Inflammatory macrophage treated with lipopolysaccharide for 4 hours (primary cell): ENCODE measurements at places on chromosomes 13 and 19.

GRCh38 chr13:84570831-84571230, 688.6 kb upstream of the SLITRK1 start:
- no peak for DNase-seq

- no peak for DNase-seq
These were observed 606.0 kb downstream of the EFNB2 start for GRCh38 chr13:105929505-105929904.

- DNase-seq: peak; percentile 12
These were observed 565.1 kb downstream of the LIG4 start for GRCh38 chr13:107650081-107650701.

DNA sequence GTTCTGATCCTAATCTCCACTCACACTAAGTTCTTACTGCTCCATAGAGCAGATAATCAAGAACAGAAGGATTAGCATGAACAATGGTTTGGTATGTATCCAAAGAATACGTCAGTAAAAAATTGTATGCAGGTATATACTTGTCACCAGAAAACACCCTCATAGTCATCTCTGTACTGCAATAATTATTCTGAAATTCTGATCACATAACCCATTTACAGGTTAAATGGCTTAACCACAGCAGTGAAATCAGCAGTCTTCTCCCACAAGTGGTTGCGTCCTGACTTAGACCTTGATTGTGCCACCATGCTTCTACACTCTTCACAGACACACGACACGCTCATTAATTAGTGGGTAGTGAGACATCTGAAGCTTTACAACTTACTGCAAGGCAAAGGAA, 50.9 kb downstream of the LNX2 start:
- DNase-seq: no peak

GRCh38 chr13:53201454-53202225, 173.0 kb downstream of the OLFM4 start:
- DNase-seq: no peak

DNA sequence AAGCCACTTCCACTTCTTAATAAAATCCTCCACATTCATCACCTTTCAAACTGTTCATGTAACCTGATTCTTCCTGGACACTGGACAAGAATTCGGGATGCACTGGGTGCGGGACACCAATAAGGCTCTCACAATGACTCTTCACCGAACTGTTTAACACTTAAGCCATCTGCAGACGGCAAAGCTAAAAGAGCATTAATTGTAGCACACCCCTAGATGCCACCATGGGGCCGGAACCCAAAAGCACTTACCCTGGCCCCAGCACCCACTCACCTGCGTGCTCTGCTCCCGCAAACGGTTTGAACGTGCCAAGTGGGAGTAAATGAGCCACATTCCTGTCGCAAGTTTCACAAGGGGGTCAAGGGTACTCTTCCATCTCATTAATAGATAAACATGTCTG, 254.3 kb upstream of the PRR20A start:
- DNase-seq: no peak

DNA sequence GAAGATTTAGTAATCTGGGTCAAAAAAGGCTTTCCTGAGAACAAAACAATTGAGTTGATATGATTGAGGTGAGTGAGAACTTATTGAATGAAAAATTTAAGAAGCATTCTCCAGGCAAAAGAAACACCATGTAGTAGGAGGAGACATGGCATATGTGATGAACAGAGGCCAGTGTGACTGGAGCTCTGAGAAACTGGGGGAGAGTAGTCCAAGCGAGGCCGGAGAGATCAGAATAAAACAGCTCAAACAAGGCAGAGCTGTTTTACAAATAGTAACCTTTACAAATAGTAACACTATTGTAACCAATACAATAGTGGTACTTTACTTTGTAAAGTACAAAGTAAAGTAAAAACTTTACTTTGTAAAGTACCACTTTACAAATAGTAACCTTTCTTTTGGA, 1159.1 kb downstream of the PCDH9 start:
- no peak for DNase-seq

DNA sequence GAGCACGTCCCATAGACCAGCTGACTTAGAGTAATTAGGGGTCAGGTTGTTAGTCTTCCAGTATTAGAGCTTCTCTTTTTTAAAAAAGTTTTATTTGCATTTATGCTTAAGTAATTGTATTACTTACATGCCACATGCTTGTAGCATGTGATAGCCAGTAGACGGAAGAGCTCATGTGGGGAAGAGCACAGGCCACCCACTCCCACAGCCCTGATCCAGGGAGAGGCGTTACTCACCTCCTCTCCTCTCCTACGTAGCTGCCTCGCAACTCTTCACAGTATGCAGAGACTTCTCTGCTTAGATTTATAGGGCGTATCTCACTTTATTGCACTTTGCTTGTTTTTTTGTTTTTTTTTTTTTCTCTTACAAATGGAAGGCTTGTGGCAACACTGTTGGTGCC, 95.3 kb upstream of the TEX29 start:
- DNase-seq: peak; percentile 37

DNA sequence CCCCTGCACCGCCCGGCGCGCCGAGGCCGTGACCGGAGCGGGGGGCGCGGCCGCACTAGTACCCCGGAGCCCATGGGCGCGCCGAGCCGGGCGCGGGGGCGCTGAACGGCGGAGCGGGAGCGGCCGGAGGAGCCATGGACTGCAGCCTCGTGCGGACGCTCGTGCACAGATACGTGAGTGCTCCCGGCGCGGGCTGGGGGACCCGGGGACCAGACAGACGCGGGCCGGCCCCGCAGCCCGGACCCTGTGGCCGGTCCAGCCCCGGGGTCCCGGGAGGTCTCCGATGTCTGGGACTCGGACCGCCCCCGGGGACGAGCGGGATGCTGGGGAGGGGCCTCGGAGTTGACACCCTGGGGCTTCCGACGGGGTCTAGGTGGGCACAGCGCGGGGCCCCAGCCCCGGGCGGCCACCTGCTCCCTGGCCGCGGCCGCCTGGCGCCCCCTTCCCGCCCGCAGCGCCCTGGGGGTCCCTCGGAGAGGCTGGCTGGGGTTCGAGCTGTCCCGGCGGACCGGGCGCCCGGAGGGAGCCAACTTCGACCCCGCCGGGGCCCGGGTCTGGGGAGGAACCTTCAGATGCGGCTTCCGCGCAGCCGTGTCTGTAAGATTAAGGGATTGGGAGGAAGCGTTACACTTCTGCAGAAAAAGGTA, 568 bp downstream of the ATP11A start:
- peak; percentile 32 for DNase-seq

DNA sequence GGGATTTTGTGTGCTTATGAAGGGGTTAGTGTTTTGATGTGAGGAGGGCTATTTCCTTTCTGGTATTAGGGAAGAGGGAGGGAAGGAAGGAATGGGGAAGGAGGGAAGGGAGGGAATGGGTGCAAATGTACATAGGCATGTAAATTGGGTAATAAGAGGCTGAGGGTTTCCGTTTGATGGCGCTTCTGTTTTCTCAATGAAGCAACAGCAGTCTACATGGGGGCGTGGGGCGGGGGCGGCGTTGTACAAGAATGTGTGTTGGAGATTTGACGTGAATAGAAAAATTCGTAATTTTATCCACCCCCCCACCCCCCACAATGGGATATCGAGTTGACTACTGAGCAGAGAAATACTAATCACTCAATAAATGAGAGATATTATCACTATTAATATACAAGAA, 52.5 kb downstream of the PDS5B start:
- no peak for DNase-seq

DNA sequence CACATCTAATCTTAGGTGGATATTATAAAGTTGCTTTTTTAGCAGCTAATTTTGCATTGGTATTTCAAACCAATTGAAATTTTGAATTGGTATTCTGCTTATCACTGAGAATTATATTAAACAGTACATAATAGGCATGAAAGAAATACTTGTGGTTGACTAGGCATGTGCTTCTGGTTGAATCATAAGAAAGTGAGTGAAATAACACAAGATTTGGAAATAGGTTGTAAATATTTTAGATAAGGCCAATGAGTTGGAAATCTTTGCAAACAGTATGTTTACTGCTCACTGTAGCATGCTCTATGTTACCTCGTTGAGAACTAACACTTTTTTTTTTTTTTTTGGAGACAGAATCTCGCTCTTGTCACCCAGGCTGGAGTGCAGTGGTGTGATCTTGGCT, 66.8 kb upstream of the RFC3 start:
- DNase-seq: no peak

- no peak for DNase-seq
These were observed 151.9 kb downstream of the SHISA2 start for GRCh38 chr13:25899952-25900351.

GRCh38 chr13:59587971-59588716, 575.6 kb downstream of the DIAPH3 start:
- DNase-seq: no peak

DNA sequence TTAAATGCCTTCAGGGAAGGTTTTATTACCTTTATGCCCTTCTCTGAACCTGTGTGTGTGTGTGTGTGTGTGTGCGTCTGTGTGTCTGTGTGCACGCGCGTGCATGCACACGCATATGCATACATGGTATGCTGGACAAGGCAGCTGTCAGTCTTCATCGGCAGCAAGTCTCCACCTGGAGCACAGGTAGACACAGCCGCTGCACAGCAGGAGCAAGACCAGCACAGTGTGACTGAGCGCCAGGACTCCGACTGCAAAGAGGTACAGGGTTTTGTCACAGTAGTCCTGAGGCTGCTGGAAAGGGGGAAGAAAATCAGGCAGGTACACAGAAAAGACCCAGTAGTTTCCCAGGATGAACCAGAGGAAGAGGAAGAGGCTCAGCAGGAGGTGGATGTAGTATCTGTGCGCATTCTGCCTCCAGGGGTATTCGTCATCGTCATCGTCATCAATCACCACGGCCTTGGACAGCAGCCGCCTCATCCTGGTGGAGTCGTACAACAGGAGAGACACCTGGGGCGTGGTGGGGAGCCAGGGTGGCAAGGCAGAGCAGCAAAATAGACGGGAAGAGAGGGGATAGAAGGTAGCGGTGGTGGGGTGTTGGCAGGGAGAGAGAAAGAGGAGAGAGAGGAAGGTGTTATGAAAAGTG, 12.8 kb upstream of the DHRS12 start:
- no peak for DNase-seq

- no peak for DNase-seq
These were observed 13.6 kb upstream of the STRN4 start for GRCh38 chr19:46759817-46760333.

DNA sequence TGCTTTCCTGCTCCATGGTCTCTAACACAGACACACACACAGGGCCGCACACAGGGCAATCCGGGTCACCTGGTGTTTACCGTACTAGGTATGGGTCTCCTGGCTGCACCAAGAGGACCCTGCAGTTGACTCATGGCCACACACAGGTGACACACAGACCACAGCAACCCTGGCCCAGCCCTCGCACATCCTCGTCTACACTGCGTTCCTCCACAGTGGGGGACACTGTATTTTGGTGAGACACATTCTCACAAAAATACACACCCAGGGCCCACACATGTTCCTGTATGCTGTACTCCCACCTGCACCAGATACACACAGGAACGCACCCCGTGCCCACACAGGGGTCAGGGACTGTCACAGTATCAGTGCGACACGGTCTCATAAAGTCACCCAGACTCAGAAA, 12.8 kb downstream of the PDE4A start:
- no peak for DNase-seq
